K562 (cell line): ENCODE measurements at places on chromosomes 3 and 15. TPM values are rescaled to one million over a fixed set of nuclear protein-coding genes. Genes with fewer than 3 reads are reported as not detected.

Gene QRICH1
- 74.3 and 81.7 TPM in 2 replicates for total RNA-seq

Gene NLGN1
- not detected in 2 replicates for total RNA-seq

GRCh38 chr3:182124187-182124586 is 412.5 kb downstream of the SOX2 start:
- no peaks in the 10 kb centered on the region for H3K27me3 ChIP-seq
- no peak overlapping the region for H3K27ac ChIP-seq
- no peak for DNase-seq
- H3K36me3 ChIP-seq: no peaks in the 10 kb centered on the region

Gene CASR
- not detected in 2 replicates for total RNA-seq

Gene TGM4
- total RNA-seq: not detected in 2 replicates

Gene CPA3
- not detected in 2 replicates for total RNA-seq

- H3K27ac ChIP-seq: no peak overlapping the region
- no peaks in the 10 kb centered on the region for H3K4me1 ChIP-seq
- H3K27me3 ChIP-seq: no peaks in the 10 kb centered on the region
- no peak overlapping the region for H3K4me3 ChIP-seq
- DNase-seq: no peak
Measured at GRCh38 chr3:25184641-25185250, 243.3 kb upstream of the RARB start.

Gene CTXN2
- not detected in 2 replicates for total RNA-seq

Gene LMAN1L
- total RNA-seq: not detected in 2 replicates

DNA sequence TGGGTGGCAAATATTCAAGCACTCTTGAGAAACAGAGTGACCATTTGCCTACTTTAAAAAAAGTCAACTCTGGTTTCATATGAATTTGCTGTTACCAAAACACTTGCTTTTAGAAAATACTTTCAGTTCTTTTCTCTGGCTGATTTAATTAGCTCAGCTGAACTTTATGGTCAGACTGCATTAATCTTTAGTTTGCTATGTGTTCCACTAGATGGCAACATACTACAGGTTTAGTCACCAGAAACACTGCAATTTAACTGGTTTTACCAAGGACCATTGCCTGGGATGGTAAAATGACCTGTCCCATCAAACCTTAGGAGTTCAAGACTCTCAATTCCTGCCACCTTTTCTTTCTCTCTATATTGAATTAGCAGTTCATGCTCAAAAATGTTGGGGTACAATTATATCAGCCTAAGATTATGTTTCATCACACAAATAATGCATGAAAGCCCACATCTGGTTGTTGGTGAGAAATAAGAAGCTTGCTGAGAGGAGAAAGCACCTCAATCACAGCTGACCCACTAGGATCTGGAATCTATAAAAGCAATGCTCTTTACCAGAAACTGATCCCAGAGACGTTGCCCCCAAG is 14.2 kb downstream of the EIF4E3 start:
- H3K36me3 ChIP-seq: no peaks in the 10 kb centered on the region
- DNase-seq: peak; percentile 27
- H3K27me3 ChIP-seq: peaks cover 8% of the 10 kb centered on the region
- H3K4me3 ChIP-seq: no peak overlapping the region
- no peaks in the 10 kb centered on the region for H3K4me1 ChIP-seq
- H3K27ac ChIP-seq: no peak overlapping the region

Gene HDC
- 0.71 and 1.1 TPM in 2 replicates for total RNA-seq

- DNase-seq: no peak
- H3K36me3 ChIP-seq: no peaks in the 10 kb centered on the region
- H3K4me1 ChIP-seq: no peaks in the 10 kb centered on the region
Measured at GRCh38 chr3:7508821-7509220, 647.9 kb downstream of the GRM7 start.

Gene DLL4
- total RNA-seq: 1.1 and 1.3 TPM in 2 replicates

GRCh38 chr3:102195198-102195948 is 239.4 kb upstream of the ZPLD1 start:
- no peaks in the 10 kb centered on the region for H3K27me3 ChIP-seq
- H3K36me3 ChIP-seq: no peaks in the 10 kb centered on the region
- H3K4me3 ChIP-seq: no peak overlapping the region
- DNase-seq: no peak
- no peak overlapping the region for H3K27ac ChIP-seq
- H3K4me1 ChIP-seq: no peaks in the 10 kb centered on the region

GRCh38 chr3:146746190-146746589 is 141.0 kb upstream of the PLSCR5 start:
- no peak overlapping the region for H3K27ac ChIP-seq
- H3K4me3 ChIP-seq: no peak overlapping the region
- no peaks in the 10 kb centered on the region for H3K27me3 ChIP-seq
- no peak for DNase-seq
- H3K4me1 ChIP-seq: no peaks in the 10 kb centered on the region

DNA sequence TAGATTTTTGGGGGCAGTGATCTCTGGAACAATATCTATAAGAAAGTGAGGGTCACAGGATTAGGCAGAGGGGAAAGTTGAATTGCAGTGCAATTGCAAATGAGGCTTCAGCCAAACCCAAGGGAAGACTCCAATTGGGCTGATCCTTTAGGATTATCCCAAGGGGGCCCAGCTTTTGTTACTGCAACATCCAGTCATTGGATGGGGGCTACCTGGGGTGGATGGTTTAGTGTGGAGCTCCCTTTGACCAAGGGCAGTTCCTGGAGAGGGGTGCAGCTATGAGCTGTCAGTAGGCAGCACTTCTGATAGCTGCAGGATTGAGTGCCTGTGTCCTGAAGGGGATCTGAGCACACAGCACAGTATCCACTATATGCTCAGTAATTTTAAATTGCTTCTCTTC is 355.2 kb upstream of the AZI2 start:
- H3K4me1 ChIP-seq: no peaks in the 10 kb centered on the region
- H3K36me3 ChIP-seq: no peaks in the 10 kb centered on the region
- H3K27me3 ChIP-seq: no peaks in the 10 kb centered on the region
- H3K4me3 ChIP-seq: no peak overlapping the region
- DNase-seq: no peak

DNA sequence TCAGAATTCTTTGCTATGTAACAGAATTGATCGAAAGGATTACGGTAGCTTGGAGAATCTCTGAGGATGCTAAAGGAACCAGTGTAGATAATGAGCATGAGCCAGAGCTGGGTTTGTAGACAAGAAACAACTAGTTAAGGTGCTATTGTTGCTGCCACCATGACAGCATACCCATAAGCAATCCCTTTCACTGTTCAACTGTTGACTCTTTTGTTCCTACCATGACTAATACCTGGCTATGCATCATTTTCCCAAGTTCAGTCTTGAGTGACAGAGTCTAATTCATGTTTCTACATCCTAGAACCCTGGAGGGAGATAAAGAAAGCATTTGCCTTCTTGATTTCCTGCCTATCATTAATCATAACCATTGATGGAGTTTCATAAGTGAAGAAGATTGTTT is 600.3 kb downstream of the OTOL1 start:
- no peak overlapping the region for H3K4me3 ChIP-seq
- H3K36me3 ChIP-seq: no peaks in the 10 kb centered on the region
- H3K27me3 ChIP-seq: no peaks in the 10 kb centered on the region

DNA sequence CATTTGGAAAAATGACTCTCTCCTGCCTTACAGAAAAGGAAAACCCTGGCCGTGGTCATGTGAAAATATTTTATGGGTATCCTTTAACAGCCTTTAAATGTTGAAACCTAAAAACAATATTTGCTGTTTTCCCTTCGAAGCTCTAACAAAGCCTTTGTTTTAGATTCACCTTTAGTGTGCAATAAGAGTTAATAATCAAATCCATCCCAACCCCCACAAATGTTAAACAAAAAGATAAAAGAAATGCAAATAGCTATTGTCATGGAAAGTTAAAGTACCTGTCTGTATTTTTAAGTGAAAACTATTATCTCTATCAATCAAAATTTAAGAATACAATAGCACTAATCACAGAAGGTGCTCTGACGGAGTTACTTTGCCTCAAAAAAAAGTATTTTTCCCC is 279.3 kb downstream of the FOXP1 start:
- DNase-seq: no peak
- no peaks in the 10 kb centered on the region for H3K27me3 ChIP-seq
- H3K4me1 ChIP-seq: no peaks in the 10 kb centered on the region
- H3K4me3 ChIP-seq: no peak overlapping the region
- H3K36me3 ChIP-seq: no peaks in the 10 kb centered on the region
- H3K27ac ChIP-seq: no peak overlapping the region

Gene IGF2BP2
- 57.3 and 59.6 TPM in 2 replicates for total RNA-seq

- DNase-seq: no peak
- H3K4me3 ChIP-seq: no peak overlapping the region
- H3K27me3 ChIP-seq: no peaks in the 10 kb centered on the region; the same call in 2 of the 3 replicates
- H3K27ac ChIP-seq: no peak overlapping the region
- H3K4me1 ChIP-seq: no peaks in the 10 kb centered on the region
Measured at GRCh38 chr3:127065561-127066290, 82.8 kb downstream of the PLXNA1 start.

Gene PARP15
- 0.38 and 0.45 TPM in 2 replicates for total RNA-seq

- H3K4me3 ChIP-seq: no peak overlapping the region
- no peaks in the 10 kb centered on the region for H3K36me3 ChIP-seq
- H3K27me3 ChIP-seq: no peaks in the 10 kb centered on the region
- no peak overlapping the region for H3K27ac ChIP-seq
Measured at GRCh38 chr3:58484045-58484721, 7.7 kb upstream of the KCTD6 start.

DNA sequence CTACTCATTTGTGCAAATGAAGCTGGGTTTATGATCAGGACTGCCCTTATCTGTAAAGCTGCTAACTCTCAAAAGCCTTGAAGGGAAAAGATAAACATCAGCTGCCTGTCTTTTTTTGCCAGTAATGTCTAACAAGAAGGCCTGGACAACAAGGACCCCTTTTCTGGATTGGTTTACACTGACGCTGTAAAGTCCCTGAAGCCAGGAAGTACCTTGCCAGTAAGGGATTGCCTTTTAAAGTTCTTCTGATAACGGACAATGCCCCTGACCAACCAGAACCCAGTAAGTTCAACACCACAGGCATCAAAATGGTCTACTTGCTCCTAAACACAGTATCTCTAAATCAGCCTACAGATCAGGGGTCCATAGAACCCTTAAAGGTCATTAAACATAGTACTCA is 178.0 kb downstream of the PCCB start:
- H3K4me1 ChIP-seq: no peaks in the 10 kb centered on the region
- no peaks in the 10 kb centered on the region; the same call in 2 of the 3 replicates for H3K36me3 ChIP-seq

Gene CYP8B1
- 0.04 and 0.13 TPM in 2 replicates for total RNA-seq

GRCh38 chr3:86978111-86978551 is 12.8 kb downstream of the VGLL3 start:
- no peak overlapping the region for H3K27ac ChIP-seq
- H3K36me3 ChIP-seq: no peaks in the 10 kb centered on the region
- no peaks in the 10 kb centered on the region for H3K4me1 ChIP-seq
- no peak for DNase-seq
- H3K27me3 ChIP-seq: no peaks in the 10 kb centered on the region

Gene MAP1A
- total RNA-seq: 18.6 and 20.3 TPM in 2 replicates

GRCh38 chr15:69104050-69104750 is 56.2 kb upstream of the GLCE start:
- no peak overlapping the region for H3K4me3 ChIP-seq
- peaks cover 7% of the 10 kb centered on the region for H3K27me3 ChIP-seq
- no peak overlapping the region for H3K27ac ChIP-seq
- DNase-seq: no peak

Gene CLDN1
- total RNA-seq: 0.16 and 0.34 TPM in 2 replicates

Gene GAP43
- total RNA-seq: 0.11 TPM in 2 replicates
